ENCODE measurements at places on chromosomes 12 and 14.

DNA sequence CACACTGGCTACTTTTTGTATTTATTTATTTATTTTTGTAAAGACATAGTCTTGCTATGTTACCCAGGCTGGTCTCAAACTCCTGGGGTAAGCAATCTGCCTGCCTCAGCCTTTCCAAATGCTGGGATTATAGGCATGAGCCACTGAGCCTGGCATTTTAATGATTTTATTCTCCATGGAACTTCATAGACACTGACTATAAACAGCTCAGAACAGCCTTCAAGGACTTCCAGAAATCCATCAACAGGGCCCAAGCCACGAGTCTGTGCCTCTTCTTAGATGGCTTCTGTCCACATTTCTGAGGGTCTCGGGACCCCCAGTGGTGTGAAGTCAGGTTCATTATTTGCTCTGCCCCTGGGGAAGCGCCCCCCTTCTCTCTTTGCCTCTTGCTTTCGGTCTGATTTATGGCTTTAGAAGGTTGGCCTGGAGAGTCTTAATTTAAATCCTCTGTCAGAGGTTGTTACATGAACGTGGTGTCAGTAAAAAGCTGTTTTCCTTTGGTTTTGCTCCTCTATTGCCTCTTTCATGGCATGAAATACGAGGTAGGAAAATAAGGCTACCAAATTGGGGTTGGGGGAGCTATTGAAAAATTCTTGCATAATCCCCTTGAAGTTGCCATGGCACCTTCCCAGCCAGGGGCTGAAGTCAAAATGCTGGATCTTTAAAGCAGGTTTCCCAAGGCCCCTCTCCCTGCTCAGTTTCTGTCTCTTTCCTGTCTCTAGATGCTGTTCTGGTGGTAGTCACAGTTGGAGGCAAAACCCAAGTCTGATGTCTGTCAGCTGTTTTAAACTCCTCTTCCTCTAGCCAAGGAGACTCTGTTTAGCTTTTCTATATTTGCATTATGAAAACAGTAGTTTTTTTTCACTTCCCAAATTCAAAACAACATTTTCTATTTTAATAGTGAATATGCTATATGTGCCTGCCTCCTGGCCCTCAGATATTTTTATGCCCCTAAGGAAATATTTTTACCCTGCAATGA lies 129.4 kb downstream of the SMOC1 start:
- DNase-seq = no peak

DNA sequence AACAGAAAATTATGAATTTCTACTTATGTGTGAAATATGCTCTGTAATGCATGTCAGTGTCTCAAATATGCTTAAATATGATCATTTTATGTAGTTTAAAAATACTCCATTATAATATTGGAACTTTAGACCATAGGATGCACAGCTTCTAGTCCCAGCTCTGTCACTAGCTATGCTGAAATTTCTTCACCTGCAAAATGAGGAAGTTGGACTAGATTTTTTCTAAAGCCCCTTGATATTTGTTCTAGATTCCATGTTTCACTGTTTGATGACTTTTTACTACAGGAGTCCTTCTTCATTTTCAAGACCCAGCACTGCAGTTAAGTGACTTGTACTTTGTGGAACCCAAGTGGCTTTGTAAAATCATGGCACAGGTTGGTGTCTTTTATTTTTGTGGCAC lies 90.1 kb downstream of the LRRK2 start:
- DNase-seq = no peak

DNA sequence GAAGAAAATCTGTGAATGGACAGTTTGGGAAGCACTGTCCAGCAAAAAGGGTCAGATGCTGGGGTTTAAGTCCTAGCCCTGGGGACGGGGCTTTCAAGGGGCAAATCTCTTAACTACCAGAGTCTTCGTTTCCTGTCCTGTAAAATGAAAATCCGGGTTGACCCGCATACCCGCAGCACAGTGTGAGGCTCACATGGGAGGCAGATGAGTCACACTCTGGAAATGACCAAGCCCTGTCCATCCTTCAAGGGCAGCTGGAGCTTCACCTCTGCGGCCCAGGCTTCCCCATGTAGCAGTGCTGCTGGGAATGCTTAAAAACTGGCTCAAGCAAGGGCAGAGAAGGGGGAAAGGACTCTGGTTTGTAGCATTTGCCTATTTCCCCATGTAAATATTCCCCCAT lies 19.0 kb downstream of the FAM181A start:
- DNase-seq = no peak

GRCh38 chr14:53912021-53912420 lies 44.6 kb downstream of the BMP4 start:
- DNase-seq = no peak

GRCh38 chr14:75456069-75456996 lies 28.5 kb downstream of the JDP2 start:
- no peak for DNase-seq

DNA sequence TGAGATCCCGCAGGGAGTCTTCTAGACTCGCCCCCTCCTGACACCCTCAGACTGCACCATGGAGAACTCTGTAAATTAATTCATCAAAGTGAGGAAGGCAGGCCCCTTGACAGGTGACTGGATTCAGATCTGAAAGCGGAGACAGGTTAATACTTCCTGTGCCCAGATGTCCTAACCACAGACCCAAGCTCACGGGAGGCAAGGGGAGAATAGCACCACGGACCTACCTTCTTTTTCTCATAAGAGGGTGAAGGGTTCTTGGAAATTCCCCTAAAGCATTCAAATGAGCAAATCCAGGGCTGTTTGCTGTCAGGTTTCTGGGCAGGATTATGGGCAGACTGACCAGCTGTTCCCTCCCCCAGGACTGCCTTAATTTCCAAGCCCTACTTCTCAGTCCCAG lies 170.0 kb downstream of the ZFP36L1 start:
- no peak for DNase-seq

DNA sequence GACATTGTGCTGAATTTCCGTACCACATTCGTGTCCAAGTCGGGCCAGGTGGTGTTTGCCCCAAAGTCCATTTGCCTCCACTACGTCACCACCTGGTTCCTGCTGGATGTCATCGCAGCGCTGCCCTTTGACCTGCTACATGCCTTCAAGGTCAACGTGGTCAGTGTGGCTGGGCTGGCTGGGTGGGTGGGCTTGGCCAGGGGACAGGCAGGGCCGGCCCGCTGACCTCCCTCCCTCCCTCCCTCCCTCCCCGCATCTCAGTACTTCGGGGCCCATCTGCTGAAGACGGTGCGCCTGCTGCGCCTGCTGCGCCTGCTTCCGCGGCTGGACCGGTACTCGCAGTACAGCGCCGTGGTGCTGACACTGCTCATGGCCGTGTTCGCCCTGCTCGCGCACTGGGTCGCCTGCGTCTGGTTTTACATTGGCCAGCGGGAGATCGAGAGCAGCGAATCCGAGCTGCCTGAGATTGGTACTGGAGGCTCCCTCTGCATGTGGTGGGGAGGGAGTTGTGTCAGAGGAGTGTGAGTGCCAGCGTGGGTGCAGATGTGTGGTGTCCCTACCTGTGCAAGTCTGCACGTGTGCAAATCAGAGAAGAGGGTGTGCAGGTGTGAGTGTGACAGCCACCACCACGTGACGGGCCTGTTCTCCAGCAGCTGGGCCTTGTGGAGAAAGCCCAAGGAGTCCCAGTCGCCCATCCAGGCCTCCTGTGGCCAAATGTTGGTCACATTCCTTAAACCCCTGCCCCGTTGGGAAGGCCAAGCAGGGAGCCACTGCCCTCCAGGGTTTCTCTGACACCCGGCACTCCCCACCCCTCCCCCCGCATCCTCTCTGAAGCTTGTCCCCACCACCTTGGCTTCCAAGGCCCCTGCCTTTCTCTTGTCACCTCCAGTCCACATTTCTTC lies 5.3 kb downstream of the KCNH3 start:
- no peak for DNase-seq

DNA sequence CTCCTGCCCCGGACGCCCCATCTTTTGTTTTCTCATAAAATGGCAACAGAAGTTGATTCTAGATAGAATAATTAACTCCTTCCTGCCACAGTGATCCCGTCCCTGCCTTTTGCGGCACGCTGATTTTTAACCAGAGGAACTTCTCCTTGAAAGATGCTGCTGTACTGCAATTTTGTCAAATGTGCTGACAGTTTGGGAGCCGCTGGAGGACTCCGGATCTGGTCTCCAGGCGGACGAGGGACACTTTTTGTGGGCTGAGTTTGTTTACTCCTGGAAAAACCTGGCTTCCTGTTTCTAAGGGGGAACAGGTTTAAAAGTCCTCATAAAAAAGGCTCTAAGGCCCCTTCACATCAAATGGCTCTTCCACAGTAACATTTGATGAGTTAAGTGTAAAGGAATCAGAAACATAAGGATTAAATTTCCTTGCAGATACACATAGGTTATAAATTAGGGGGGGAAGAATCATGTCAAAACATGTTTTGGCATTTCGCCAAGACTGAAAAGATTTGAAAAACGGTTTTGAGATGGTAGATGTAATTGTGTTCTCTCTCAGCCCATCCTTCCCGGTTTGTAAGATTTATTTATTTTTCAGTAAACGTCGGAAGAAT lies 15.5 kb downstream of the FZD10 start:
- DNase-seq = no peak

DNA sequence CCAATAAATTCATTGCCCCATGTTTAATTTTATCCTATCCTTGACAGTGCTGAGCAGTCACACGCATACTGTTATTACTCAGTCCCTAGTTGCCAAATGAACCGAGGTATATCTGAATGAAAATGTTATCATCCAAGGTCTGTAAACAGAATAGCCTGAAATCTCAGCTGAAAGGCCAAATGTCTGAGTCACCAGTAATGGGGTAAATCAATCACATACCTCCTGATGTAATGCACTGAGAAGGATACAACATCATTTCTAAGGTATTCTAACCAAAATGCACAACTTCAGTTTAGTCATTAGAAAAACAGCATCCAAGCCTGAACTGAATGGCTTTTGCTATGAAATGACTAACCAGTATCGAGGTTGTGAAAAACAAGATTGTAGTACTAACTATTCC lies 228.6 kb downstream of the DPF3 start:
- no peak for DNase-seq

DNA sequence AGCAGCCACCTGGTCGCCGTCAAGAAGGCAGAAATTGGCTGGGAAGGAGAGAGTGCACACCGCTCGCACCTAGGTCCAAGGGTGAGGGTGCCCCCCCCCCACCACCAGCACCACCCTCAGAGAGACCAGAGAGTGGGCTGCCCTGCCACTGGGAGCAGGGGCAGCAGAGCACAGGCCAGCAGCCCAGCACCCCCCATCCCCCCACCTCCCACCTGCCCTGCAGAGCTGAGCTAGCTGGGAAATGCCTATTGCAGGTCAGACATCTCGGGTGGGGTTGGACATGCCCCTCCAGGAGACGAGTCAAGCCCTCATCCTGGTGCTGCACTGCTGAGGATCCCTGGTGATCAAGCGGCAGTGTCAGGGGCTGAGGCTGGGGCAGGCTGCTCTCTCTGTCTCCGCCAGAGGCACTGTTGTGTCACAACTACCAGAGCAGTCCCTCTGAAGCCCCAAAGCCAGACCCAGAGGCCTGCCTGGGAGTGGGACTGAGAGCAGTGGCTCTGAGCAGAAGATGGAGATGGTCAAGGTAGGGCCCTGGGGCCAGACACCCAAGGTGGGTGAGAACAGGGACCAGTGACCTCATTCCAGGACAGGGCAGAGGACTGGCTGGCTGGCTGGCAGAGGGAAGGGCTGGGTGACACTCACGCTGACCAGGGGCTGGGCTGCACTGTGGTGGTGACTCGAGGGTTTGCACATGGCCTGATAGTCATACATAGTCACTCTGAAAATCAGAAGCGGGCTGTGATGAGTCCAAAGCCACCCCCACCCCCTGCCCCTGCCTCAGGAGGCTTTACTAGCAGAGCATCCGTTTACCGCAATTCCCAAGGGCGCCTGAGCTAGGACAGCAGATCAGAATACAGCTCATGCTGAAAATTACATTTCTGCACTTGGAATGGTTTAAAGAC lies 19.7 kb upstream of the LRTM2 start:
- DNase-seq = no peak

DNA sequence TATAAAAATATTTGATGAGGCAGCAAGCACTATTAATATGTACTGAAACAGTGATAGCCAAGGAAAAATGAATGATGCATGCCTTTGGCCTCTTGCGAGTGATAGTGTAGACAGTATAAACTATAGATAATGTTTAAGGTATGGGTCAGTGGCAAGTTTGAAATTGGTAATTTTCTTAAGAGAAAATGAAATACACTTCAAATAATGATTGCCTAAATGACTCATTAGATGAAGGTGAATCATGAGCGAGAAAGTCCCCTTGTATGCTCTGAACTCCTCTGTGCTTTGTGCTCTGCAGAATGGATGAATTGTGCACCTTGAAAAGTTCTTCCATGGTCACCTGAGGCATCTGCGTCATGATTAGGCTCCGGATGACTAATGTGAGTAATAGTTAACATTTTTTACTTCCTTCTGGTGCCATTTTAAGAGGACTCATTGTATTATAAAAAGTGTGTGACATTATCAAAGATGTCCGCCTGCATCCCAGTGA lies 84.9 kb upstream of the RTL1 start:
- no peak for DNase-seq
